ENCODE measurements at places on chromosomes 2 and 18.

DNA sequence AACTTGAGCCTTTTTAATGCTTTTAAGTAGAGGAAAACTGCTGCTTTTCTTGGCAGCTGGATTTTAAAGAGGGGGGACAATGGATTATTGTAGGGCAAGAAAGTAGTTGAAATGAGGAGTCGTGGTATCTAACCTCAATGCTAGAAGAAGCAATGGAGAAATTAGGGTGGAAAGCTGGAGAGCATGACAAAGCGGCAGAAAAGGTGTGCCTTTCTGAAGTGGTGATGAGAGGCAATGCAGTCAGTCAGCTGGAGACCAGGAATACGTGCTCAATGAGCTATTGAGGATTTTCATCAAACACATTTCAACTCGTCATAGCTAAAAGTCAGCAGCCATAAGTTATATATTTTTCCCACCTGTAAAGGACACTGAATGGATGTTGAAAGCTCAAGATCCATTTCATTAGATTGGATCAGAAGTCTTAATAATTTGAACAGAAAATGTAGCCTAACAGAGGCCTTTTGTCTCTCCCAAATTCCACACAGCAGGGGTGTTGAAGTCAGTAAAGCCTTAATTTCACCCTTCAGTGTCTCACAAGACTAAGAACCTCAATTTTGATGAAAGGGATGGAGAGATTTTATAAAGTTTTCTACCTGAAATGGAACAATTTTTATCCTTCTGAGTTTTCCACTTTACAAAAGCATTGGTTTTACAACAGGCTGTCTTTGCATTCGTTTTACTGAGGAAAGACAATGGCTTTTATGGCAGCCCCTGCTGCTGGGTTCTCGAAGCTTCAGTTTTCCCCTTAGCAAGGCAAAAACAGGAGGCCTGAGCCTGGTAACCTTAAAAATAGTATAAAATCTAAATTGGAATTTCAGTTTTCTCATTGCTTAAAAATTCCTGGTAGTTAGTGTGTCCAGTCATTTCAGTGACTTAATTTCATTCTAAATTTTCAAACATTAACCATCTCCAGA, 131.1 kb downstream of the CCDC102B start:
- no peak for DNase-seq

DNA sequence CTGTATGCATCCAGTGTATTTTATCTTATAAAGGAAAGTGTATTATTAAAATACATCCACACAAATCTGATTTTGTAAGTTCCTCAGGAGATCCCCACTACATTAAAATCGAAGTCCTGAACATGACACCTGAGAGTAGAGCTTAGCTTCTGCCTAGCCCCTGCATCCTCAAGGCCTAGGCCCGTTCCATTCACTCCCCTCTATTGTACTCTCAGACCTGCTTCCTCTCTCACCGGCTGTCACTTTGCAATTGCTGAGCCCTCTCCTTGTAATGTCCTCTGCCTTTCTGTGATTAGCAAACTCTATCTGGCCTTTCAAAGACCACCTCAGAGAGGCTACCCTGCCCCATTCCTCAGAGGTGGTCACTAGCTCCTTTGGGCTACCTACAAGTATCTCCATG, 160.8 kb downstream of the FTCDNL1 start:
- DNase-seq, result no peak

DNA sequence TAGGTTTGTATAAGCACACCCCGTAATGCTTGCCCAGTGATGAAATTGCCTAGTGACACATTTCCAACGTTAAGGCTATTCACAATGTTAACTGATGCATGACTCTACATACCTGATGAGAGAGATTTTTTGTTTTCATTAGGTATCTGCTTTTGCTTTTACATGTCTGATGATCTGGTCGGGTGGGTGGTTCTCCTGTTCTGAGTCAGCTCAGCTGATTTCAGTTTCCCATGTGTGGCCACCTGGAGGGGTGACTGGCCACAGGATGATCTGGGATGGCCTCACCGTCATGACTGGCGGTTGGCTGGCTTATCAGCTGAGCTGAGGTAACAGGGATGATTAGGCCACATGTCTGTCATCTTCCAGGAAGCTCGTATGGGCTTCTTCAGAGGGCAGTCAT, 33.8 kb upstream of the ACYP2 start:
- no peak for DNase-seq

DNA sequence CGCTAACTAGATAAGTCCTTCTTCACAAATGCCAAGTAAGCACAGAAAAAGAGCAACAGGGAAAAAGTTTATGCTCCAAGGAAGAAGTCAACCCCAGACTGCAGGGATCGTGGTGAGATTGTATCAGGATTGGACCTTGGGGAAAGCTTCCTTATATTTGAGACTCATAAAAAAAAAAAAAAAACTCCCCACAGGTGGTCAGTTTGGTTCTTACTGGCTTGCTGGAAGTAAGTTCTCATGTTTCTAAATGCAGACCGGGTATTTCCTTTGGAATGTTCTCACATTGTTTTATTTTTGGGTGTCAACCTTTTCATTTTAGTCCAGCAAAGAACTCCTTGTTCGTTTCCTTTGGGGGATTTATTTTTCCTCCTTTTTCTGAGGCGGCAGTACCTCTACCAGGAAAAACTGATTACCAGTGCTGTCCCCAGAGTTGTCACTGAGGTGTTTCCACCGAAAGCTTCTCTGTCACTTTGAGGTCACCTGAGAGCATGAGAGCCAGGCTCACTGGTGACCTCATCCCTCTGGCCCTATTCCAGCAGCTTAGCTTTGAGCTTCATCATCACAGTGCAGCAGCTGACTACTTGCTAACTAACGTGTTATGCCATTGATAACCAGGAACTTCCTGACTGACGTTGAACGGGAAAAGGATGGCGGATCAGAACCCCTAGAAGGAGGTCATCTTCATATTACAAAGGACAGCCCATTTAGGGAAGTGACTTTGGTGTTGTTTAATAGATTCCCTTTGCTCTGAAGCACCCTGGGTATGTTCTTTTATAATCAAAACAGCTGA, 16.8 kb upstream of the ATP8B1 start:
- no peak for DNase-seq

- no peak for DNase-seq
Observed at GRCh38 chr18:36459203-36459602, 161.7 kb downstream of the FHOD3 start.

DNA sequence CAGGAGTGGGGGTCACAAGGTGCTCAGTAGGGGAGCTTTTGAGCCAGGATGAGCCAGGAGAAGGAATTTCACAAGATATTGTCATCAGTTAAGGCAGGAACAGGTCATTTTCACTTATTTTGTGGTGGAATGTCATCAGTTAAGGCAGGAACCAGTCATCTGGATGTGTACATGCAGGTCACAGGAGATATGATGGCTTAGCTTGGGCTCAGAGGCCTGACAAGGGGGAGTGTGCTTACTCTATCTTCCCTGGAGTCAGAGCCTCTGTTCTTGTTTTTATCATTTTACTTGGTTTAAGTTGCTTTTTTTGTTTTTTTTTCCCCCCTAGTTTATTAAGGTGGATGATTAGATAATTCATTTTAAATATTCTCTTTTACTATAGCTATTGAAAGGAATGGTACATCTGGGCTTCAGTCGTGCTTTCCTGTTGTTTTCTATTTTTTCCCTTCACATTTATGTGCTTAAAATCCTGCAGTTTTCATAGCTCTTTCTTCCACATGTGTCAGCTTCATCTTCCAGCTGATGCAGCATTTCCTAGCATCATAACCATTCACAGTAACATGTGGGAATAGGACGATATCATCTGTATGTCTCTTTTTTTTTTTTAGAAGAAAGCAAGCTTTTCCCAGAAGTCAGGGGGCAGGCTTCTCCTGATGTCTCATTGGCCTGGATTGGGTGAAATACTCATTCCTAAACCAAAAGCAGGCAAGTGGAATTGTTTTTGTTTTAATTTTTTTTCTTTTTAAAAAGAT, 15.4 kb downstream of the ZNF396 start:
- no peak for DNase-seq

All from fibroblast of the conjunctiva (primary cell).